ENCODE measurements at places on chromosomes 5 and 9.
A peak's percentile ranks its signal among the peaks of the same experiment; 100 is the strongest.

DNA sequence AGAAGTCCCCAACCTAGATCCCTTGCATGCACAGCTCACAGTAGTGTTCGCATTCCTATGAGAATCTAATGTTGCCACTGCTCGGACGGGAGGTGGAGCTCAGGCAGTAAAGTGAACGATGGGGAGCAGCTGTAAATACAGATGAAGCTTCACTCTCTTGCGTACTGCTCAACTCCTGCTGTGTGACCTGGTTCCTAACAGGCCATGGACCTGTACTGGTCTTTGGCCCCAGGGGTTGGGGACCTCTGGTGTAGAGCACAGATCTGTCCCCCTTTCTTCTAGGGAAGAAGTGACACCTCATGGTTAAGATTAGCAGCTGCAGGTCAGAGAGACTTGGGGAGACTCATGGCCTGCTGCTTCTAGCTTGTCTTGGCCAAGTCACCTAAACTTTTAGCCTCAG is 7.1 kb downstream of the ARHGEF28 start:
- peak; percentile 35 for DNase-seq

GRCh38 chr5:103424026-103424425 is 138.6 kb downstream of the NUDT12 start:
- DNase-seq: peak; percentile 49

DNA sequence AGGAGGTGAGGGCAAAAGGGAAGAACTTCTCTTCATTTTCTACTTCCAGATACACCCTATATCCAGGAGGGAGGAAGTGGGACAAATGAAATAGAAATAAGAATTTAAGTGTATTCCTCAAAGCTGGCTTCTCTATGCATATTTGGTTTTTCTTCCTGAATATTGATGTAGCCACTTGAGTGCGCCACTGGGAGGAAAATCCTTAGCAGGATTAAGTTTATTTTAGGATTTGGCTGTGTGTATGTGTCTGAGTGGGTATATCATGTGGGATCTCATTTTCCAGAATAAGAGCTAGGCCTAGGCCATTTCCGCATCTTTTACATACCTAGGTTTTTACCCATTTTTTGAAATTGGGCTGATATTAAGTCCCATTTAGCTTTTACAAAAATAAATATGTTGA is 42.5 kb downstream of the MAP1B start:
- DNase-seq: no peak

GRCh38 chr5:126878634-126879033 is 101.7 kb downstream of the LMNB1 start:
- no peak for DNase-seq

- peak; percentile 80 for DNase-seq
Observed at GRCh38 chr9:124774129-124774978, 2.6 kb upstream of the OLFML2A start.

GRCh38 chr9:110950041-110950645 is 88.1 kb downstream of the LPAR1 start:
- DNase-seq: peak; percentile 83

DNA sequence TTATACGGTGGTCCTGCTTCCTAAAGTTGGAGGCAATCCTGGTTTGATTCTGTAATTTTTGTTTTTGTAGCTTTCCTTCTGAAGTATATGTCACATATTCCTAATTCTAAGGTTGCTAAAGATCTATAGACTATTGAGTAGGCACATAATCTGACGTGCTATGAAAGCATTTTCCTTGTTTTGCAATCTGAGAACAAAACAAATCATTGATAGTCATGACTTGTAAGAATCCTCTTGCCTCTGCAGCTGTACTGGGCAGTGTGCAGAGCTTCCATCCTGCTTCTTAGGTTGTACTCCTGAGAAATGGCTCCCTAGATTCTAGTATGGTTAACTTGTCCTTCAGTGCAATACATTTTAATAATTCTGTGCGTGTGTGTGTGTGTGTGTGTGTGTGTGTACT is 35.4 kb downstream of the SEMA6A start:
- DNase-seq: no peak

GRCh38 chr9:130598188-130598587 is 18.8 kb downstream of the FUBP3 start:
- no peak for DNase-seq

DNA sequence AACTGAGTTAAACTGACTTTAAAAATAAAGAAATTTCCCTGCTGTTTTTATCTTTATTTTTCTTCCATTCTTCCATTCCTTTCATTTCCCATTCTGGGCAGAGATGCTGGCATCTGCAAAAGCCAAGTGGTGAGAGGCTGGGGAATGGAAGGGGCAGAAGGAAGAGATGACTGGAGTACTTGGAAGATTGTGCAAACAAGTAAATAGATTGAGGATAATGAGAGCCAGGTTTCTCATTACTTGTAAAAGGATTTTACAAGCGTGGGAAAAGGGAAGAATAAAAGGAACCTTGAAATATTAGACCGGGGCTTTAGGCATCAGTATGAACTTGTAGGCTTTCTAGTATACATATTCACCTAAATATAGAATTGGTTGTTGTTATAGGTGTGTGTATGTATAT is 341.2 kb downstream of the CAAP1 start:
- no peak for DNase-seq

DNA sequence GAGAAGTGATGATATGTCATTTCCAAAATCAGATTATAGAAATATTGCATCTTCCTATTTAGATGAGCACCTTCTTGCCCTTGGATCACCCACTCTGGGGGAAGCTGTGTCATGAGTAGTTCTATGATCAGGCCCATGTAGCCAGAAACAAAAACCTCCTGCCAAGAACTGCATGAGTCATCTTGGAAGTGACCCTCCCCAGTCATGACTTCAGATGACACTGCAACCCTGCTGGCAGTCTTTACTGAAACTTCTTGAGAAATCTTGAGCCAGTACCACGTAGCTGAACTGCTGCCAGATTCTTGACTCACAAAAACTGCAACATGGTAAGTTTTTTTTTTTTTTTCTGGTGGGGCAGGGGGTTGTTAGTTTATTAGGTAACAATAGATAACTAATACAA is 439.6 kb upstream of the PTGER4 start:
- DNase-seq: peak; percentile 51

DNA sequence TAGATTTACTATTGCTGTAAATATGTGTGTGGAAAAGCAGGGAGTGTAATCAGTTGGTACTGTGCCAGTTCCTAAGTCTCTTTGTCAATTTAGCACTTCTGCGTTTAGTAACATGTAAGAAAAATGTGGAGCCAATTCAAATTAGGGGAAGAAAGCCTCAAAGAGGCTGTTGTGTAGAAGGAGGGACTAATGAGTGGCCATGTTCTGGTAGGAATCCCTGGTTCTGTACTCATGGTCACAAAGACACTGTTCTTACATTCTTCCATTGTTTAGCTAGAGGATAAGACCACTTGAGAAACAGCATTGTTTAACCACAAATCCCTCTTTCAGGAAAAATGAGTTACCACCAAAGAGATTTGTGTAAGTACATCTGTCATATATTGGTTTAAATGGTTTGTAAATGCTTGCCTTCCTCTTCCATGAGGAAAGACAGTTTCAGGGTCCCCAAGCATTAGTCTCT is 14.9 kb downstream of the ARHGEF28 start:
- peak; percentile 39 for DNase-seq

- no peak for DNase-seq
Observed at GRCh38 chr5:15966651-15967050, 212.9 kb downstream of the MARCHF11 start.

DNA sequence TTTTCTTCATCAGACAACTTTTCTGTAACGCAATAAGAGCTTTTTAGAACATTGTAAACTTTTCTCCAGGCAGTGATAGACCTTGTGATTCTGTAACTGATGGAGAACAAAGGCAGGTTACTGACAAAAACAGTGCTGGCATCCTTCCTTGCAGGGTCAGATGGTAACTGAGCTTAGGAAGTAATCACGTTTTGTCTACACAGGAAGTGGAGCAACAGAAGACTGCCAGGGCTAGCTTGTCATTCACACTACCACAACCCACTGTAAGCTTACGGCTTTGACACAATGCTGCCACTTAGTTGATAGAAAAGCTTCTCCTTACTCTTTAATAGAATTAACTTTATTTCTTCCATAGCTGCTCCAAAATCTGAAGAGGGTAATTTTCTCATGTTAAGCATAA is 46.8 kb downstream of the FBN2 start:
- no peak for DNase-seq

GRCh38 chr5:108145351-108145750 is 236.5 kb downstream of the FBXL17 start:
- no peak for DNase-seq

DNA sequence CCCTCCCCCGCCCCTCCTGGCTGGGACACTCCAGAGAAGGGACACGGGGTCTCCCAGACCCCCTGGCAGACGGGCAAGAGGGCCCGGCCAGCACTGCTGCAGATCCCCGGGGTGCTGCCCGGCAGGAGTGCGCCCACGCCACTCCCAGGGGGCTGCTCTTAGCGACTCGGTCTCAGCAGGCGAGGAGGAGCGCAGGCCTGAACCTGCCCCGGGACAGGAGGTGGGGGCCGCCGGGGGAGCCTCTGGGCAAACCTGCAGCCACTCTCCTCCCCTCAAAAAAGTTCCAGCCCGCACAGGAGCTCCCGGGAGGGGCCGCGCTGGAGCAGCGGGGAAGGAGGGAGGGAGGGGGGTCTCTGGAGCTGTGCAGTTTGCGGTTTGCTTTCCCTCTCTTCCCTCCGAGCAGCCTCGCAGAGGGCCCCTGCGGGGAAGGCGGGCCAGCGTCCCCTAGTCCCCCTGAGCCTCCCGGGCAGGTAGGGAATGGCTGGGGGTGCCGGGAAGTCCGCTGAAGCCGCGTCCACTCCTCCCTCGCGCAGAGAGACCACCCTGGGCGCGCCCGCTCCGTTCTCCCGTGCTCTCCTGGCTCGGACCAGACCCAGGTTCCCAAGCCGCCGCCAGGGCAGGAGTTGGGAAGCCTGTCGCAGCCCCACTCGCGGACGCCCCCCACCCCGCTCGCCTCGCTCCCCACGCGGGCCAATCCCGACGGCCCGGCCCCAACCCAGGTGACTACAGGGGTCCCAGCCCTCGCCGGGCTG is 44.2 kb downstream of the NACC2 start:
- no peak for DNase-seq

GRCh38 chr5:174690271-174690670 is 34.1 kb upstream of the MSX2 start:
- peak; percentile 4 for DNase-seq

GRCh38 chr5:44387406-44387805 is 1.8 kb downstream of the FGF10 start:
- DNase-seq: no peak

- DNase-seq: no peak
Observed at GRCh38 chr5:80884086-80884813, 75.9 kb upstream of the RASGRF2 start.

DNA sequence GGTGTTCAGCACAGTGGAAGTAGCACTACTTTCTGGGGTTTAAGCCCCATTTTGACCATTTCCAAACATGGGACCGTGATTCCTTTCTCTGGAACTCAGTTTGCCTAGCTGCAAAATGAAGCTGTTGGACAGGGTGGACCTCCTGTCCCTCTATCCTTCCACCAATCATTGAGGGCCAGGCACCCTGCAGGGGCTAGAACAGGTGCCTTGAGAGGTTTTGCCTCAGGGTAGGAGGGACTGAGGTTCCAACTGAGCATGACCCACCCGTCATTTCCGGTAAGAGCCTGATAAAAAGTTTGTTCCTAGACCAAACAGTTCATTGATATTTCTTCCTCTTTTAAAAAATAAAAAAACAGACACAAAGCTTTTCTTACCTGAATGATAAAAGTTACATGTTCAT is 116.5 kb downstream of the MVB12B start:
- DNase-seq: no peak

- DNase-seq: no peak
Observed at GRCh38 chr9:93902051-93902779, 52.9 kb downstream of the BARX1 start.

DNA sequence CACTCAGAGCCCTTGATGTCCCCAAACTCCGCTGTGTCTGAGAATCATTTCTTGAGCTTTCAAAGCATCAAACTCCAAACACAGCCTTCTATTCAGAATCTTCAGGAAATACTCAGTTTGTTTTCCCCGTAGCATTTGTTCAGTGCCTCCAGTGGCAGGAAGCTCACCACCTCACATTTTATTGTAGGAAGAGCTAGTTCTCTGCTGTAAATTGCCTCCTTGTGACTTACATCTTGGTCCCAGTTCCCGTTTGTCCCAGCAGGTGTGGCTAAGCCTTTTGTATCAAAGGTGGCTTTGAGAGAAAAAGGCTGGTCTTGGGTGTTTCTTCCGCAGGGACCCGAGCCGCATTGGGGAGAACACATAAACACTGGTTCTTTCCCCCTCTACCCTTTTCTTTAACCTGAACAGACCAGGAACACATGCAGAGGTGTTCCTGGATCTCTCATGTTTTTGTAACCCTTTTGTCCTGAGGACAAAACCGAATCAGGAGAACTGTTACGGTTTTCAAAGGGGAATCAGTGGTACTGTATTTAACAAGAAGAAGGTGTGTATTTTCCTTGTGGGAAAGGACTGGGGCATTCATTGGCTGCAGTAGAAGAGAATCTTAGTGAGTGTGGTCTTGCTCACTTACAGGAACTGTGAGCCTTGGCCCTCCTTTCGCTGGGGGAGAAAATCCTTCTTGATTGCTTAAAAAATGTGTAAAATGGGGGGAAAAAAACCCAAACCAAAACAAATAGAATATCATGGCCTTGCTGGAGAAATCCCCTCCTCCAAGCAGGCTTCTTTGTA is 1.9 kb downstream of the OSMR start:
- peak; percentile 28 for DNase-seq

DNA sequence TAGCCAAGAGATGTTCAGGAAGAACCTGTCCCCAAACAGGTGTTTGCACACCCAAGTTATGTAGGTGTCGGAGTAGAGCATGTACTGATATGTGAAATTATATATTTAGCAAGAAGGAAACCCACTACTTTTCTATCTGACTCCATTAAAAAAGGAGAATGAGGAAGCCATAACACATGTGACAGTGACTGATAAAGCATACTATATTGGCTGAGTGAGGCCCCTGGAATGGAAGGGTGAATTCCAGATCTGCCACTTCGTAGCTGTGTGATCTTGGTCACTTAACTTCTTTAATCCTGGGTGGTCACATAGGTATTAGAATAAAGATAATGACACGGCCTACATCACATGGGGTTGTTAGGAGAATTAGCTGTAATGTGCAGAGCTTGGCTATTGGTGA is 116.0 kb upstream of the MAN2A1 start:
- DNase-seq: no peak

GRCh38 chr5:10994091-10994986 is 233.3 kb upstream of the DAP start:
- DNase-seq: no peak

GRCh38 chr5:116646611-116647289 is 72.1 kb upstream of the SEMA6A start:
- DNase-seq: no peak

GRCh38 chr5:9712911-9713310 is 82.8 kb upstream of the TAS2R1 start:
- DNase-seq: peak; percentile 91

DNA sequence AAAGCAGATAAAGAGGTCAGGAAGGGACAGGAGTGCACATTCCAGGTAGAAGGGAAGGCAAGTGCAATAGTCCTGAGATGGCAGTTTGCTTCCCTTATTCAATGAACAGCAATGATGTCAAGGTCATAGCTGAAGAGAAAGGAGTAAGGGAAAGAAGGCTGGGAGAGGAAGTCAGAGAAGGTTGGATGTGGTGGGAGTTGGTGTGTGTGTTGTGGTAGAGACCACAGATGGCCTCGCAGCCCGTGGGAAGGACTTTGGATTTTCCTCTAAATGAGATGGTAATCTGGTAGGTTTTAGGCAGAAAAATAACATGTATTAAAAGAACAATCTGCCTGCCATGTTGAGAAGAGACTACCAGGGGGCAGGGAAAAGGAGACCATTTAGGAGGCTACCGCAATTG is 25.1 kb upstream of the LPAR1 start:
- no peak for DNase-seq
